ENCODE measurements at places on chromosomes 13 and 19. TPM values are rescaled to one million over a fixed set of nuclear protein-coding genes. Genes with fewer than 3 reads are reported as not detected.

Gene OXGR1
- not detected for total RNA-seq

Gene SIAH3
- not detected for total RNA-seq

Gene MEIOSIN
- total RNA-seq: not detected

Gene FBXL12
- 21.6 TPM for total RNA-seq

Gene ALKBH7
- 54.0 TPM for total RNA-seq

Gene PRSS57
- not detected for total RNA-seq

Gene NLRP5
- total RNA-seq: not detected

Gene IGFL3
- not detected for total RNA-seq

Gene ICAM4
- 0.50 TPM for total RNA-seq

Gene PLVAP
- total RNA-seq: 0.31 TPM

Gene MRPS31
- 11.5 TPM for total RNA-seq

Gene WDR87
- total RNA-seq: not detected

Gene GRIN2D
- 2.1 TPM for total RNA-seq

Gene PBX4
- total RNA-seq: not detected

Gene CGB3
- not detected for total RNA-seq

Gene CDX2
- total RNA-seq: not detected

Gene TNFSF9
- 0.20 TPM for total RNA-seq

Gene PRKCG
- total RNA-seq: not detected

Gene ZNF222
- total RNA-seq: 2.5 TPM

Gene FCHO1
- 0.68 TPM for total RNA-seq

Gene ZNF729
- total RNA-seq: not detected

Gene DLEU7
- total RNA-seq: not detected

Gene LHB
- total RNA-seq: not detected

Gene CEACAM21
- not detected for total RNA-seq

Gene MAMSTR
- 0.62 TPM for total RNA-seq

Gene GRIN3B
- 1.2 TPM for total RNA-seq

Gene GAS6
- total RNA-seq: 89.2 TPM

Gene ZNF583
- total RNA-seq: 4.2 TPM

Gene RNF113B
- not detected for total RNA-seq

Gene ZNF101
- total RNA-seq: 4.2 TPM

Gene CPB2
- total RNA-seq: not detected

Gene ZNF486
- 5.9 TPM for total RNA-seq

Gene SLC15A1
- not detected for total RNA-seq

Gene SULT2B1
- total RNA-seq: not detected

Gene KCTD12
- total RNA-seq: 39.4 TPM

Gene ONECUT3
- not detected for total RNA-seq

Gene RFPL4A
- total RNA-seq: not detected

Gene NLRP11
- total RNA-seq: 0.06 TPM

Gene KLK3
- total RNA-seq: not detected

Gene AP1M2
- total RNA-seq: not detected

Gene OPA3
- total RNA-seq: 9.1 TPM

Gene DOCK6
- 24.7 TPM for total RNA-seq

Gene ZNF880
- total RNA-seq: 28.0 TPM

Gene IFNL1
- total RNA-seq: not detected

Gene MEGF8
- 33.9 TPM for total RNA-seq

Gene CYP4F3
- total RNA-seq: not detected

Gene MRPL54
- total RNA-seq: 67.6 TPM

Gene LILRB1
- not detected for total RNA-seq

All from cardiac ventricle fibroblast (primary cell).